ENCODE measurements at places on chromosomes 2 and 18. TPM values are rescaled to one million over a fixed set of nuclear protein-coding genes. Genes with fewer than 3 reads are reported as not detected.

DNA sequence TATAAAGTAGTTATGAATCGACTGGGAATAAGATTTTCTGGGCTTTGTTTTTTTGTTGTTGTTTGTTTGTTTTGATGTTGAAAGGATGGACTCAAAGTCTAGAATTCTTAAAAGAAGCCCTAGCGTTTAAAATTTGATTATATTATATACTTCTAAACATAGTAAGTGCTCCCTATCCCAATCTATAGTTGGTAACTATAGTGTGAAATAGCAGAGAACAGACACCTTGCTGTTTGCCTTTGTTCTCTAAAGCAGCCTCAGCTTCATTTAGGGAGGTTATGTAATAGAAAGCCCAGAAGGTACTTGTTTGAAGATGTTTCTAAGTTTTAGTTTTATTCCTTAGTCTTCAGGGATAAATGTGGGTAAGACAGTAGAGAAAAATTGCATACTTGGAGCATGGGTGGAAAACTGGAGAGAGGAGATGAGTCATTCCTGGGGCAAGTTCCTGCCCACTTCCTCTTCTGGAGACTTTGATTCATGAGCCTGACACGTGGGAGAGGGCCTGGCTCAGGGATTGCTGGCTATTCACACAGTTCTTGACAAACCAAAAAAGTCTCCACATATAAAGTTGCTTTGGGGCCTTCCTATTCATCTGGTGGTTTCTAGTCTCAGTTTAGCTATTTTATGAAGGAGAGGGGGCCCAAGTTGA is 131.9 kb downstream of the MYO1B start:
- H3K4me3 ChIP-seq: no peak overlapping the region
- no peaks in the 10 kb centered on the region for H3K27me3 ChIP-seq
- peak; percentile 95 for DNase-seq
- peaks cover 14% of the 10 kb centered on the region for H3K36me3 ChIP-seq

The RTKN gene
- total RNA-seq: 44.4 TPM

DNA sequence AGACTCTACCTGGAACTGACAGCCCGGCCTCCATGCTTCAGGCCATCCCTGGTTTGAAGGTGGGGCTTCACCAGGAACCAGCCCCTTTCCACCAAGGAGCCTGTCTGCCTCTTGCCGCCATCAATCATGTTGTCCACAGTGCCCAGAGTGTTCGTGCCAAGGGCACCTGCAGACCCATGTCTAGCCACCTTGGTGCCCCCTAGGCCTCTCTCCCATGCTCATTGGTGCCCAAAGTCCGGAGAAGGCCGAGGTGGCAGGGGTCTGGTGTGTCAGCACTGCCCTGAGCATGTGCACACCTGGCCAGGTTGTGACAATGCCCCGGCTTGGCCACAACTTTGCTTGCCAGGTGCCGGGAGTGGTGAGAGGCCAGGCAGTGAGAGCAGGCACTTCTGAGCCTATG is 114.8 kb downstream of the COPS8 start:
- no peak overlapping the region for H3K4me3 ChIP-seq
- H3K4me1 ChIP-seq: peaks cover 69% of the 10 kb centered on the region

GRCh38 chr2:161316701-161317100 is 8.5 kb downstream of the PSMD14 start:
- no peak for DNase-seq
- H3K4me3 ChIP-seq: no peak overlapping the region
- no peaks in the 10 kb centered on the region for H3K4me1 ChIP-seq

DNA sequence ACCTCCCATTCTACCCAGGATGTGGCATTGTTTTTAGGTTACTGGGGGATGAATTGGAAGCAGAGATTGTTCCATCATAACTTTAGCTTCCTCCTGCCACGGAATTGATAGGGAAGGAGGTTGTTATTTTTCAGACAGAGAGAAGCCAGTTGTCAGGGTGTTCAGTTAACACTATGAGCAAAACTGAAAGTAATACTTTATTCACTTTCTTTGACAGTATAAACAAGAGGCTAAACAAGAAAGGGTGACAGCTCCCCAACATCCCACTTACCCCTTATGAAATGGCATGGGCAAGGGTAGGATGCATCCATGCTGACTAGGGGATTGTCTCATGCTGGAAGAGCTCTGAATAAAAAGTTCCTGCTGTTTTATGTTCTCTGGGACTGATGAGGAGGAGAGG is 36.4 kb upstream of the GAREM1 start:
- H3K27ac ChIP-seq: no peak overlapping the region
- no peaks in the 10 kb centered on the region for H3K27me3 ChIP-seq
- DNase-seq: no peak
- H3K36me3 ChIP-seq: no peaks in the 10 kb centered on the region
- H3K4me1 ChIP-seq: no peaks in the 10 kb centered on the region
- H3K4me3 ChIP-seq: no peak overlapping the region

- DNase-seq: no peak
- no peaks in the 10 kb centered on the region for H3K36me3 ChIP-seq
- H3K4me3 ChIP-seq: no peak overlapping the region
Measured at GRCh38 chr2:26649322-26649721, 8.2 kb upstream of the CIB4 start.

The CDKL4 gene
- total RNA-seq: 0.34 TPM

DNA sequence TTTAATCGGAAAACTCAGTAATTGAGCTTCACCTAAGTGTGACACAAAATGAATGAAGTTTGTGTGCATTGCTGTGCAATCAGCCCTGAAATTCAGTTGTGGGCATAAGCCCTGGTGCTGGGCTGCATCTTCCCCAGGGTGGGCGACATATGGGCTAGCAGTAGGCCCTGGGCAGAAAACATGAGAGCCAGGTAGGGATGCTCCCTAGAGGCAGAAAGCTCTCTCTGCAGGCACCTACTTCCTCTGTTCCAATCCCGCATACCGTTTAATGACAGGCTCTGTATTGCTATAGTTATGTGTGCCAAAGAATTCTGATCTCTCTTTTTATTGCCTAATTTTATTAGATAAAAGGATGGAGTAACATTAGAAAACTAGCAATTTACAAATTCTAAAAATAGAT is 456.7 kb downstream of the NRXN1 start:
- no peak overlapping the region for H3K4me3 ChIP-seq
- H3K27ac ChIP-seq: no peak overlapping the region
- DNase-seq: no peak
- no peaks in the 10 kb centered on the region for H3K36me3 ChIP-seq
- no peaks in the 10 kb centered on the region for H3K4me1 ChIP-seq

DNA sequence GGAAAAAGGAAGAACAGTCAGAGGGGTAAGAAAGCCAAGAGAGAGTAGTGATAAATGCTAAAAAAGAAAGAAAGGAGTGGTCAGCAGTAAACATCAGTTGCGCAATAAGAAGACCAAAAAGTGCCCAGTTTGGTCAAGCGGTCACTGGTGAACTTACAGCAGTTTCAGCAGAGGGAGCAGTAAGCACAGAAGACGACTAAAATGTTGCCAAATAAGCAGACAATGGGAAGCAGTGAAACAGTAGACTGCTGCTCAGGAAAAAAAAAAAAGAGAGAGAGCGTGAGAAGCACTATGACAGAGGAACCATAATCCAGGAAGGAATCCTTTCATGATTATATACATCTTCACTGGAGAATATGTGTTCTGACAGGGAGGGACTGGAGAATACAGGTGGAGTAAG is 45.8 kb downstream of the DNAJC10 start:
- H3K36me3 ChIP-seq: peaks cover 51% of the 10 kb centered on the region
- DNase-seq: peak; percentile 43
- H3K4me3 ChIP-seq: no peak overlapping the region
- H3K27ac ChIP-seq: no peak overlapping the region
- H3K4me1 ChIP-seq: no peaks in the 10 kb centered on the region

The UBXN4 gene
- 79.4 TPM for total RNA-seq

DNA sequence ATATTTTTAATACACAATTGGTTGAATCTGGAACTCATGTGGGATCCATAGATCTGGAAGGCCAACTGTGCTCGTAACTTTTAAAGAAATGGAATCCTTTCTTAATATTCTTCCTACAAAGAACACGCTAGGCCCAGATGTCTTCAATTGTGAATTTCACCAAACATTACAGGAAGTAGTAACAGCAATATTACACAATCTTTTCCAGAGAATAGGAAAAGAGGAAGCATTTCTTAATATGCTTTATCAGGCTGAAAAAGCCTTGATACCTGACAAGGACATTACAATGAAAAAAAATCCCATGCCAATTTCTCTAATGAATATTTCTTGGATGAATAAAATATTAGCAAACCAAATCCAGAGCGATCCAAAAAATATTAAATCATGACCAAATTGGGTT is 80.3 kb upstream of the HAAO start:
- no peaks in the 10 kb centered on the region for H3K36me3 ChIP-seq
- no peak for DNase-seq
- no peak overlapping the region for H3K4me3 ChIP-seq

GRCh38 chr18:21115519-21116411 is 4.2 kb upstream of the ROCK1 start:
- H3K27me3 ChIP-seq: no peaks in the 10 kb centered on the region
- H3K4me3 ChIP-seq: no peak overlapping the region
- H3K36me3 ChIP-seq: no peaks in the 10 kb centered on the region

DNA sequence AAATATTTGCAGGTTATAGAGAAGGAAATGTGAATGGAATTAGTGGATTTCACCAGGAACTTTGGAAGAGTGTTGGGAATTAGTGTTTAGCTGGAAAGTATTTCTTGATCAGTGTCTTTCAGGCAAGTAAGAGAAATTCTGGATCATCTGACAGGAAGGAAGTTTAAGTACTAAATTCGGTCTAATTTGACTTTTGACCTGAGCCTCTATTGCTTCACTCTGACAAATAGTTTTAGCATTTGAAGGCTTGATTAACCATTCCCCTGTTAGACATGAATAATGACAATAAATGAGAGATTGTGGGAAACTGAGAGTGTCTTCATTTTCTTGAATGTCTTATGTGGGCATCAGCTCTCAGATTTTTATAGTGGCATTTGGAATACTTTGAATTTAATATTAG is 16.0 kb downstream of the CCNT2 start:
- H3K27ac ChIP-seq: no peak overlapping the region
- H3K4me3 ChIP-seq: no peak overlapping the region
- no peak for DNase-seq
- no peaks in the 10 kb centered on the region for H3K27me3 ChIP-seq

DNA sequence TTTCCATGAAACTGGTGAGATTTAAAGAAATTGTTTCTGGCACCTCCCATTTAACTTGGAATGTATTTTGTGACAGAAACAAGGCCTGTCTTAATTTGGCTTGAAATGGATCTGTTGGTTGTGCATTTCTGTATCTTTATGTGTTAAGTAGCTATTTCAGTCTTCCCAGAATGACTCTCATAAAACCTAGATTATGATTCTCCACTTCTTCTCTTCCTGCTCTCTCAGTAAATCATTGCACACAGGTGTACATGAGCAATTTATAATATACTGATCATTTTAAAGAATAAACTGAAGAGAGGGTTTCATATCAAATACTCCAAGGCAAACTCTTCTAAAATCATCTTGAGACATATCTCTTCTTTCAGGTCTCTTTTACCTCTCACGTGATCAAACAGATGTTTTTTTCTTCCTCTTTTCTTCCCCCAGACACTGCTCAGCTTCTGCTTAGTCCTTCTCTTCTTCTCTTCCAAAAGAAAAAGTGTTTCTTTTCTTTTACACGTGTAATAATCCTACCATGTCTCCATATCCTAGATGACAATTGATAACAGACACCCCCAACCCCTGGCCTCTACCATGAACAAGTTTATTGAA is 112.0 kb downstream of the PPP1R1C start:
- no peaks in the 10 kb centered on the region for H3K36me3 ChIP-seq
- DNase-seq: no peak
- H3K27me3 ChIP-seq: no peaks in the 10 kb centered on the region
- H3K4me3 ChIP-seq: no peak overlapping the region

The AMER3 gene
- not detected for total RNA-seq

DNA sequence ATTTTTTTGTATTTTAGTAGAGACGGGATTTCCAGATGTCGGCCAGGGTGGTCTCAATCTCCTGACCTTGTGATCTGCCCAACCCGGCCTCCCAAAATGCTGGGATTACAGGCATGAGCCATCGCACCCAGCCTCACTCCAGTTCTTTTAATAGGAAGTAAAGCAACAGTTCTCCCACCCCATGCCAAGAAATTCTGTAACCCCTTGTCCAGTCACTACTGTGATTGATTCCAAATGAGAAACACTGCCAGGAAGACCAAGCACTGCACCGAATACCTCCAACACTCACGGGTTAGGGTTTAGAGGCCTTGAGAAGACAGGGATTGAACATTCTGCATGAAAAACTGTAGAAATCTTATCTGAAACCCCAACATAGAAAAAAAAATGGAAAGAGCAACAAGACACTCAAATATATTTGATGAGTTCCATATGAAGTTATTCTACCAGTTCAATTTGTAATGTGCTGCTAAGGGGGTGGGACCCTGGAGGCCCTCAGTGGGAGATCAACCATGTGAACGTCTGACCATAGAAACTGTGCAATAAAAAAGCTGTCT is 48.2 kb upstream of the BIN1 start:
- peak overlapping the region; percentile 85 for H3K27ac ChIP-seq
- DNase-seq: peak; percentile 76
- H3K4me1 ChIP-seq: peaks cover 29% of the 10 kb centered on the region
- H3K4me3 ChIP-seq: no peak overlapping the region
- no peaks in the 10 kb centered on the region for H3K27me3 ChIP-seq

GRCh38 chr2:58620093-58620492 is 379.0 kb upstream of the FANCL start:
- peak overlapping the region; percentile 17 for H3K27ac ChIP-seq
- no peak overlapping the region for H3K4me3 ChIP-seq
- H3K36me3 ChIP-seq: no peaks in the 10 kb centered on the region
- H3K4me1 ChIP-seq: peaks cover 5% of the 10 kb centered on the region
- no peaks in the 10 kb centered on the region for H3K27me3 ChIP-seq

The ZSCAN30 gene
- total RNA-seq: 19.0 TPM

DNA sequence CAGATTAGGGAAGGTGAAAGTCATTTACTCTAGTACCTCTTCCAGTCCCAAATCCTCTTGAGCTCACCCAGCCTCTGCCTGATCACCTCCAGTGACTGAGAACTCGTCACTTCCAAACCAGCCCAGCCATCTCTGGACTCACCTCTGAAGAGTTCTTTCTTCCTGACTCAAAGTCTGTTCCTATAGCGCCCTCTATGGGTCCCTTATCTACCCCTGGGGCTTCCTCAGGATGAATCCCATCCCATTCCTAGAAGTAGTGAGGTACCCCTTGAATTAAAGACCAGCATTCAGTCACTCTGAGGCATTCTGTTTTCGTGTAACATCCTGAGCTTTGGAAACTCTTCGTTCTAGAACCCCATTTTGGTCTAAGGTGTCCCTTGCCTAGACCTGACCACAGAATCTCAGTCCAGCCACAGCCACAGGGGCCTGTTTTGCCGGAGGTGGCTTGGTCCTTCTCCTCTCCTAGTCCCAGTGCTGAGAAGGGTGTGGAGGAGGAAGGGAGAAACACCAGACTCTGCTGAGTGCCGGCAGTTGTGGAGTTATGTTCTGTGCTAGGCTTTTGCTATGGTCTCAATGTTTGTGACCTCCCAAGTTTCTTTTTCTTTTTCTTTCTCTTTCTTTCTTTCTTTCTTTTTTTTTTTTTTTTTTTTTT is 32.7 kb downstream of the SIX3 start:
- no peaks in the 10 kb centered on the region for H3K36me3 ChIP-seq
- H3K4me1 ChIP-seq: peaks cover 8% of the 10 kb centered on the region
- no peak overlapping the region for H3K27ac ChIP-seq
- H3K27me3 ChIP-seq: peaks cover 10% of the 10 kb centered on the region
- no peak overlapping the region for H3K4me3 ChIP-seq
- DNase-seq: no peak

The RESP18 gene
- not detected for total RNA-seq

All from astrocyte (in vitro differentiated cells and primary cell).